D721Med (cell line): ENCODE measurements at places on chromosomes 1 and 21.

DNA sequence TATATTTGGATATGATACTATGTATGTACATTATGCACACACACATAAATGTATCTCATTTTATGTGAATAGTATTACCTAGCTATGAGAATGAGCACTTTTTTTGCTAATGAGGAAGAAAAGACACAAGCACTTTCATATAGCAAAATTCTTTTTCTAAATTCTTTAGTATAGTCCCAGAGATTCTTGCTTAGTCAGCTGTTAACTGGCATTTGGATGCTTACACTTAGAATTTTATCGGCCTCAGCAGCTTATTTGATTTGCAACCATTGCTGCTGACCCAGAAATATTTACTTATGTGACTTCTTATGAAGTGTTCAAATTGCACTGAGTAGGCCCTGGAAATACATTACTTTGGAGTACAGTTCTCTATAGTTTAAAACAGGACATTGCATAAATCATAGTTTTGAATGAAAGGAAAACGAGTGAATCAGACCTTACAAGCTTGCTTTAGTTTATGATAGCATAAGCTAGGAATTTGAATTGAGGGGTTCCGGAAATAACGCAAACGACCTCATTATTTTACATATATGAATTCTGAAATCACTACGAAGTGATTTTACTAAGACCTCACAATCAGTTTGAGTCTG lies 653.9 kb upstream of the NEGR1 start:
- no peak for DNase-seq

GRCh38 chr1:19648689-19649088 lies 4.6 kb downstream of the NBL1 start:
- no peak for DNase-seq

GRCh38 chr1:206685334-206685768 lies 646 bp downstream of the MAPKAPK2 start:
- no peak for DNase-seq

- DNase-seq, result no peak
Measured at GRCh38 chr1:227543283-227544066, 19.9 kb upstream of the ZNF678 start.

GRCh38 chr21:38920631-38921398 lies 115.1 kb downstream of the ETS2 start:
- DNase-seq, result no peak

DNA sequence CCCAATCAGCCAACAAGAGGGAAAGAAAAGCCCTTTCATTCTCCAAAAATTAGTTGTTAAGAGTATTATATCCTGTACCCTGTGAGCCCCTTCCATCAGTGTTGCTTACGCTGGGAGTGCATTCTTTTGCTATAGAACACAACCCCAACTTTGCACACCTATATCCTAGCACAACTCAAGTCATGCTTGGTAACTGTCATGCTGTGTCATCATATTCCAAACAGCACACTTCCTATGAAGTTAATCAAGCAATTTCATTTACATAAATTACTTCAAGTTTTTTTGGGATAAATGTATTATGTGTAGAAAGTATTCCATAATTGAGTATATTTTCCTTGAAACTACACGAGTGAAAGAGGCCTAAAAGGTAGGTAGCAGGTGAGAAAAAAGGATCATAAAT lies 20.0 kb downstream of the FUBP1 start:
- no peak for DNase-seq

DNA sequence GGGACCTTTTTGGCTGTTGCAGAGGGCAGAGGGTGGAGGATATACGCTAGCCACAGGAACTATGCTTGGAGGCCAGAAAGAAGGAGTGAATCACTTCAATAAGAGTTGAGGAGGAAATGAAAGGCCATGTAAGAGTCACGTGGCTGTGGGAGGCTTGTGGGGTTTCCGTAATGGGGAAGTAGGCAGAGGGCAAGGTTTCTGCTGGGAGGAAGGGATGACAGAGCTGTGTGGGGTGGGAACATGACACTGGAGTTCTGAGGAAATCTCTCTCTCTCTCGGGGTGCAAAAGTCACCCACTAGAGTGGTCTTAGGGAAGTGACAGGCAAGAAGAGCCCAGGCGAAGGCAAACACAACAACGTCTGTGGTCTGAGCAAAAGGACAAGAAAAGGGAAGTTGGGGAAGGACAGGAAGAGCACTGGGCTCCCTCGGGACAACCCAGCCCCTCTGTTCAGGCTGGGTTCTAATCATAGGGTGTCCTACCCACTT lies 3.9 kb upstream of the CD1C start:
- no peak for DNase-seq

- no peak for DNase-seq
Measured at GRCh38 chr21:39923476-39923875, 56.2 kb downstream of the PCP4 start.
